G401 (cell line): ENCODE measurements at places on chromosomes 4 and X. TPM values are rescaled to one million over a fixed set of nuclear protein-coding genes. Genes with fewer than 3 reads are reported as not detected.

GRCh38 chrX:152926923-152927322, 29.1 kb downstream of the ZNF185 start:
- peak; percentile 47 for DNase-seq

- DNase-seq = no peak
These were observed 53.0 kb downstream of the IL13RA2 start for GRCh38 chrX:114964374-114964773.

DNA sequence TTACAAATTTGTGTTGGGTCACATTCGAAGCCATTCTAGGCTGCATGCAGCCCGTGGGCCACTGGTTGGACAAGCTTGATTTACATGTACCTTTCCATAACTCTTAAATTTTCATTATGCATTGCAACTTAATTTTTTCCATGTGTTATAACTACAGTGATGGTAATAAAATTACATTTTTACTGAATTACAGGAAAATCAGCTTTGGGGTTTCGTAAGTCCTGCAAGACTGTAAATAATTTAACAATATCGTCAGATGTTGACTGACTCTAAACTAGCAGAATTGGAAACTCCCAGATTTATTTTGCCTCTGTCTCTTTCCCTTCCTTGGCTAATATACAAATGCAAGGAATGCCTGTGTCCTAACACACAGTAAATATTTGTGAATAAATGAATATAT, 88.0 kb upstream of the RAPGEF2 start:
- no peak for DNase-seq

DNA sequence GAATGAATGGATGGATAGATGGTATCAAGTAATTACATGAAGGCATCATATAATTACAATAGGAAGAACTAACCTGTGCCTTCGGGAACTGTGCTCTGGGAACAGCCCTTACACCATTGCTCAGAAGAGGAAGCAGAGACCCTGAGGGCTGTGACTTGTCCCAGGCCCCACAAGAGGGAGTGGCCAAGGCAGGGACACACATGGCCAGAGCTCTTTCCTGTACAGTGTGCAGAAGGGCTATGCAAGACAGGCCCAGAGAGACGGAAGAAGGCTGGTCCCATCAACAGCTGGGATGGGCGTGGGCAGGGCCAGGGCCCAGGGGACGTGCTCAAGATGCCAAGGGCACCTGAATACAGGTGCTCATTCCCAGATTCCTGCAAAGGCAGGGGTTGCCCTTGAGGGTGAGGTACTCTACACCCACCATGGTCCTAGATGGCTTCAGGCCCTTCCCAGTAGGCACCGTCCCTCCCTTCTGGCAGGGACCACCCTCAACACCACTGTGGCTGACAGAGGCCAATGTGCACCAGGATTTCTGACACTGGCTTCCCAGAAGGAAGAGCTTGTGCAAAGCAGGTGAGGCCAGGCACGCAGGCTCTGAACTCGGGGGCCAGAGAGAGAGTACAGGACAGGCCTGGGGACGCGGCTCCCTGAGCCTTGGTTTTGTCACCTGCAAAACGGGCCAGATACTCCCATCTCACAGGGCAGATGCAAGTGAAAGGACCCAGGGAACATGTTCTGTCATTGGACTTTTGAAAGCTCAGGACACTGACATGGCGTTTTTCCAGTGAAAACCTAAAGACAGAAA, 1.7 kb downstream of the EVC2 start:
- DNase-seq = no peak

DNA sequence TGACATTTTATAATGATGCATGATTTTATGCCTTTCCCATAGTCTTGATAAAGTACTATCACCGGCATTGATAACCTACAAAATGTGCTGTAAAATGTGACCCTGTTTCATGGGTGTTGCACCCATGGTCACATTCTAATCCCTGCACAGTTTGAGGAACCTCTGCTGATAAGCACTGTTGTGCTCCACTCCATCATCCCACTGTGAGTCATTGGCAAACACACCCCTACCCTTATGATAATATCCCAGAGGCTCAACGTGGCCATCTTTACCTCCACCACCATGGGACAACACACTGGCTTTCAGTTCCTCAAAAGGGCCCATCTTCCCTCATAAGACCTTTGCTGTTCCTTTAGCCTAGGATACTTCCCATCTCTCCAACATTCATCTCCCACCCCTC, 32.0 kb upstream of the SGMS2 start:
- no peak for DNase-seq

DNA sequence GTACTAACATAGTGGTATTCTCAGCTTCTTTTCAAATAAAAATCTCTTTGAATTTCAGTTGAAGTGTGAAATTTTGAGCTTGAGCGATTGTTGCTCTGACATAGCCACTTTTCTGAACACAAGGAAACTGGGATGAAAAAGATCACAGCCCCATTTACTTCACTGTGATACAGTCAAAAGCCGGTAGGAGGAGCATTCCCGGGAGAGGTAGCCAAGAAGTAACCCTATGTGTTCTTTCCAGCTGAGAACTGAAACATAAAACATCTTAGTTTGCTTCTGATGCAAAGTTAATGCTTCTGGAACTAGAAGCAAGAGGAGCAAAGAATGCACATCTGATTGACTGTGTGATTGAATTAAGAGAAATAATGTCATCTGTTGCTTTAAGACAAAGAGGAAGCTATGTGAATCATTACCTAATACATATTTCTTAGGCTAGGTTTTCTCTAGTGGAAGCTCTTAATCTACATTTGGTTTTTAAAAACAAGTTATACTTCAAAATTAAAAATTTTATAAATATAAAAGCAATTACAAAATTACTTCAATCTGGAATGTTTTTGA, 88.3 kb upstream of the UNC5C start:
- no peak for DNase-seq

DNA sequence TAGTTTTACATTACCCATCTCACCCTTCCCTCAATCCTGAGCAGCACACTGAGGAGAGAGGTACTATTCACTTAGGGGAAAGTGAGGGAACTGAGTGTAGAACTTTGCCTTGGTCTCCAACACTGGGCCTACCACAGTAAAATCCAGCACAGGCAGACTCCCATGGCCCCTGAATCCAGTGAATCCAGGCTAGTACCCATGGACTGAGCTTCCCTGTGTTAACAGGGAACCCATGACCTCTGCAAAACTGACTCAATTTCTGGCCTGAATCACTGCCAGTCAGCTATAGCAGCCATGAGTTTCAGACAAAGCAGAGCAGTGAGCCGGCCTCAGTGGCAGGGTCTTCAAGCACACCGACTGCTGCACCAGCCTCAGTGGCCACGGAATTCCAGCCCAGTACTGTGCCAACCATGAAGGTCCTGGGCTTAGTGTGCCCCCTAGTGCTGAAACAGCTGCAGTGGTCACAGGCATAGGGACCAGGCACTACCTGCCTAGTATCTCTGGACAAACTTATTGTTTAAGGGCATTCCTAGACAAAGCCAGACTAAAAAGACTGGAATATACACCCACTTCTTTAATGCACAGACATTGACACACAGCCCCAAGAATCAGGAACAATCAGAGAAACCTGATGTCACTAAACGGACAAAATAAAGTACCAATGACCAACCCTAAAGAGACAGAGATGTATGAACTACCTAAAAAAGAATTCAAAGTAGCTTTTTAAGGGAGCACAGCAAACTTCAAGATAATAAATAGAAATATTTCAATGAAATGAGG, 127.4 kb upstream of the RPL34 start:
- no peak for DNase-seq

DNA sequence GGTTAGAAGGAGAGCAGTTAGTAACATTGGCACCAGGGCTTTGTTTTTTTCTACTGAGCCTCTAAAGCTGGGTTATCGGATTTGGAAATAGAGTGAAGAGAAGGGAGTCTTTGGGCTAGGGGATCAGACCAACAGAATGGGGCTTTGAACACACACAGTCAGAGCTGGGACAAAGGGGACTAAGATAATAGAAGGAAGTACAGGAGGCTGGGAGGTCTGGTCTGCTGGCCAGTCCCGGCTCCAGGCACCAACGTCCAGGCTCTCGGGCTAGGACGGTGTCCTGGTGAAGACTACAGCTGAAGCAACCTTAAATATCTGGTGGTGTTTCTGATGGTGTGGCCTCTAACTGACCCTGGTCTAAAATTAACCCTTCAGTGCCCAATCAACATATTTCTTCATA, 57.5 kb downstream of the HHIP start:
- DNase-seq = no peak

- no peak for DNase-seq
These were observed 20.5 kb upstream of the HOPX start for GRCh38 chr4:56701644-56702043.

- no peak for DNase-seq
These were observed 165.9 kb downstream of the IL15 start for GRCh38 chr4:141802333-141802732.

The CFP gene
- total RNA-seq = 0.27 TPM in 1 of 2 replicates, not detected in the other

The ING2 gene
- 17.7 and 43.6 TPM in 2 replicates for total RNA-seq

The TRPC5OS gene
- total RNA-seq = not detected in 2 replicates
